ENCODE measurements at places on chromosomes 7 and 10.

- DNase-seq: no peak
Observed at GRCh38 chr10:1605999-1606940, 131.1 kb downstream of the ADARB2 start.

- no peak for DNase-seq
Observed at GRCh38 chr10:7218968-7219367, 191.9 kb downstream of the SFMBT2 start.

DNA sequence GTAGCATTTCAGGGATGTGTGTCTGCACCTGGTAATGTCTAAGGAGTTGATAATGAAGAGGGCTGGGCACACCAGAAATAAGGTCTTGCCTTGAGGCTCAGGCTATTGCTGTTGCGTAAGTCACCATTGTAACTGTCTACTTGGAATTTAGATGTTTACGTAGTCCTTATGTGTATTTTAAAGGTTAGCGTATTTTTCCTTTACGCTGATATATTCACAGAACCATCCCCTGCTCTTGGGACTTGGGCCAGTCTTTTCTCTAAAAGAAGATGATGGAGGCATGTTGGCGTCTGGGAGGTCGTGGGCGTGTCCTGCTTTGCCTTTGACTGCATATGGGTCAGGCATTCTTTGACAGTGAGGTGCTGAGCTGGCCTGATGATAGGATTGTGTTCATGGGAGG is 14.7 kb downstream of the WDR37 start:
- DNase-seq: no peak

DNA sequence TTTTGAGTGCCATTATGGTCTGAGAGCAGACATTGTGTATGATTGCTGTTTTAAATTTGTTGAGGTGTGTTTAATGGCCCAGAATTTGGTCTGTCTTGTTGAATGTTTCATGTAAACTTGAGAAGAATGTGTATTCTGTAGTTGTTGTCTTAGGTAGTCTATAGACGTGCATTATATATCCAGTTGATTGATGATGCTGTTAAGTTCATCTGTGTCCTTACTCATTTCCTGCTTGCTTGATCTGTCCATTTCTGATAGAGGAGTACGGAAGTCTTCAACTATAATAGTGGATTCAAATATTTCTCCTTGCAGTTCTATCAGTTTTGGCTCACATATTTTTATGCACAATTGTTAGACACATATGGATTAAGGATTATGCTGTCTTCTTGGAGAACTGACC is 16.0 kb downstream of the PTPN12 start:
- no peak for DNase-seq

DNA sequence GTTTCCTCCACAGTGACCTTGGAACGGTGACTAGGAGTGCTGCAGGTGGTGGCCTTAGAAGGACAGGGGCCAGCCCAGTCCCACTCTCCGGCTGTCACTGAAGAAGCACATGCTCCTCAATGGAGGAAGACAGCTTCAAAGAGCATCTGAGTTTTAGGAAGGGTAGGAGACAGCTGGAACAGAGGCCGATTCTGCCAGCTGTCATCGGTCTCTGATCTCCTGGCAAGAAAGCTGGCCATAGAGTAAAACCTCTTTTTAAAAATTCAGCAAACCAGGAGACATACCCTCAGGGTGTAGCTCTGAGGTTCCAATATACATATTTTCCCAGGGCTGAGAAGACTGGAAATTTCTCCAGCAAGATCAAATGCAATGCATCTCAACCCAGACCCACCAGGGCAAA is 55.9 kb downstream of the KCNMA1 start:
- DNase-seq: no peak

DNA sequence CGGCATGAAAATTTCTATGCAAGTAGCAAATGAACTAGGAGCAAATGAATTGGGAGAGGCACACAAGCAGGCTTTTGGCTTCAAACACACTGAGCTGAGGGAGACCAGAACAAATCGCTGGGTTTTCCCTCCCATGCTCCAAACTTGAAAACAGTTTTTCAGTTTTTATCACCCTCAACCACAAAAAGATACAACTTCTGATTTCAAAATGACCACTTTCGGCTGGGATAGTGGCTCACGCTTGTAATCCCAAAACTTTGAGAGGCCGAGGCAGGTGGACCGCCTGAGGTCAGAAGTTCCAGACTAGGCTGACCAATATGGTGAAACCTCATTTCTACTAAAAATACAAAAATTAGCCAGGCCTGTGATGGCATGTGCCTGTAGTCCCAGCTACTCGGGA is 9.0 kb upstream of the CHUK start:
- DNase-seq: no peak
